ENCODE measurements at places on chromosomes 1 and 21. TPM values are rescaled to one million over a fixed set of nuclear protein-coding genes. Genes with fewer than 3 reads are reported as not detected.

DNA sequence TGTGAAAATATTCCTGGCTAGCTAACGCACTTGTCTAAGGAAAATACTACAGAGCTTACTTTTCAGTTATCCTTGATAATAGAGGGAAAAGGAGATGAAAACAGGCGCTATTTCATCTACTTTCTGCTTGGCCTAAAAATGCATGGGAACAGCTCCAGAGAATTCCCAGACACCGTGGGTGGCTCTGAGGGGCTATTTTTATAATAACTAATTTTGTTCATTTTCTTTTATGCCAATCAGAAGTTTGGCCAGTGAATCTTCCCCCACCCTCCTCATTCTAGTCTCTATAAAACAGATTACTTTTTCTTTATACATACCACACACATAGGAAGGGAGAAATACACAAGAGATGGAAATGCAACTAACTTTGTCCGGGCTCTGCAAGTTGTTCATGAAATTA is 322.9 kb downstream of the SETD4 start:
- DNase-seq: no peak

DNA sequence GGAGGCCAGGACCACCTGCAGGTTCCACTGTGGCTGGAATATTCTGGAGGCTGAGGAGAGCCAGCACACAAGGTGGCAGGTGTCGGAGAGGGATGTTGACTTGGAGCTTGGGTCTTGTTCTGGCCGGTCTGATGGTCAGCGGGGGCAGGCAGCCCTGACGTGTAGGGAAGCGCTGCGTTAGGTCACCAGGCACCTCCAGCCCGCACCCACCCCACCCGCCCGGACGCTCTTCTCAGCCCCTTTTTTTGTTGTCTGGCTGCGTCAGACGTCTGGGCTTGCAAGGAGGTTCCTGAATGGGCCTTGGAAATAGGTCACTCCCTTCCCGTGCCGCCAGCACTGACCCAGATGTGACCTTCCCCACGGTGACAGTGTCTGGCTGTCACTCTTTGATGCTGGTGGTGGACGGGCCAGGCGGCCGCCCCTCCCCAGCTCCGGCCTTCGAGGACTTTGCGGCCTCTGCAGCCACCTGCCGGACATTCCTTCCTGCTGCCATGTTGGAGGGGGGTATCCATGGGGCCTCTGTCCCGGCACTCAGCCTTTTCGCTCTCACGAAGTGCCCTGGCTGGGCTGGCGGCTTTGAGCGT is 30.1 kb downstream of the SPSB1 start:
- DNase-seq: no peak

GRCh38 chr1:149937759-149938158 is 1.1 kb upstream of the MTMR11 start:
- no peak for DNase-seq

GRCh38 chr1:104406728-104407127 is 657.0 kb downstream of the AMY1C start:
- no peak for DNase-seq

GRCh38 chr1:222466150-222466865 is 81.6 kb downstream of the HHIPL2 start:
- DNase-seq: no peak

Gene COL6A2
- total RNA-seq: 29.9 TPM

Gene TRIM45
- 4.7 TPM for total RNA-seq

All from Panc1 (cell line).